Stimulated activated CD4-positive, alpha-beta T cell treated with anti-CD3 and anti-CD28 coated beads, Interleukin-12 subunit alpha, Interleukin-12 subunit beta, amount 100 ng/mL, for 24 hours (primary cell): ENCODE measurements at places on chromosomes 3 and 15.

GRCh38 chr3:86990734-86991481 is at the start of gene VGLL3:
Gene VGLL3 (minus strand): TSS chr3:86991149. CDS start chr3:86990743, 406 bp downstream.
- DNase-seq = no peak

GRCh38 chr15:64856429-64857145 is 14.9 kb downstream of the PLEKHO2 start:
- DNase-seq = no peak

GRCh38 chr15:86863226-86863915 is 783.7 kb downstream of the AGBL1 start:
- DNase-seq = no peak

GRCh38 chr15:45157974-45158373 is 28.2 kb downstream of the DUOX1 start:
- no peak for DNase-seq

- no peak for DNase-seq
Observed at GRCh38 chr15:36024031-36024688, 478.2 kb upstream of the DPH6 start.
